ENCODE measurements at places on chromosomes 12 and 14.

GRCh38 chr14:92373336-92373735 lies 50.4 kb downstream of the SLC24A4 start:
- no peak for DNase-seq

GRCh38 chr12:29711381-29711780 lies 72.4 kb downstream of the TMTC1 start:
- DNase-seq = no peak

DNA sequence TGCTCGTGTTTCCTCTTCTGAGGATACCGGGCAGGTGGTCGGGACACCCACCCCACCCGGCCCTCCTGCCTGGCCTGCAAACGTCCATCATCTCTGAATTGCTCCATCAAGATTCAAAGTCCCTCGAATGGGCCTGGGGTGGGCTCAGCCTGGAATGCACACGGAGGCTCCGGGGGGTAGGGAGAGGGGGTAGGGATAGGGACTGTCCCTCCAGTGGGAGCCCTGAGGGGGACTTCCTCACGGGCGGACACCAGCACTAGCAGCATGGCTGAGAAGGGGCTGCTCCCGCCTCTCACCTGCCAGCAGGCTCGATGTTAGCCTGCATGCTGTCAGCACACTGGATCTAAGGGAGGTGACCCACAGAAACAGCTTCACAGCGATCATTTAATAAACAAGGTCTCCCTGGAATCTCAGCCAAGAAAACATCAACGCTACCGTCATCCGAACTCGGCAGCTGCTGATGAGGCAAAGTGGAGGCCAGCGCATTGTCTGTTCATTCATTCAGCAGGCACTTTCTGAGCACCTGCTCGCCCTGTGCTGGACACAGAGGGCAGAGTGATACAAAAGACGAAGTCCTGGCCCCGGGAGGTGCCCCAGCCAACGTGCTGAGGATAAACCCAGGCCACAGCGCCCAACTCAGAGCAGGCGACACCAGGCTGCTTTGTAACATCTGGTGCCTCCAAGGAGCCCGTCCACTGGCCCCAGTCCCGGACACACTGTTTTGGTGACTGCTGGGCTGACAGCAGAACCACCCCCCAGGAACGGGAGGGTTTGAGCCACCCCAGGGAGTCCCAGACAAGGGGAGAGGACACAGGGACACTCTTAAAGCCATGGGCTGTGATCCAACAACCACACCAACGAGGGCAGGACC lies 6.3 kb downstream of the TMEM179 start:
- no peak for DNase-seq

GRCh38 chr12:64080319-64081007 lies 141.6 kb downstream of the KICS2 start:
- no peak for DNase-seq

DNA sequence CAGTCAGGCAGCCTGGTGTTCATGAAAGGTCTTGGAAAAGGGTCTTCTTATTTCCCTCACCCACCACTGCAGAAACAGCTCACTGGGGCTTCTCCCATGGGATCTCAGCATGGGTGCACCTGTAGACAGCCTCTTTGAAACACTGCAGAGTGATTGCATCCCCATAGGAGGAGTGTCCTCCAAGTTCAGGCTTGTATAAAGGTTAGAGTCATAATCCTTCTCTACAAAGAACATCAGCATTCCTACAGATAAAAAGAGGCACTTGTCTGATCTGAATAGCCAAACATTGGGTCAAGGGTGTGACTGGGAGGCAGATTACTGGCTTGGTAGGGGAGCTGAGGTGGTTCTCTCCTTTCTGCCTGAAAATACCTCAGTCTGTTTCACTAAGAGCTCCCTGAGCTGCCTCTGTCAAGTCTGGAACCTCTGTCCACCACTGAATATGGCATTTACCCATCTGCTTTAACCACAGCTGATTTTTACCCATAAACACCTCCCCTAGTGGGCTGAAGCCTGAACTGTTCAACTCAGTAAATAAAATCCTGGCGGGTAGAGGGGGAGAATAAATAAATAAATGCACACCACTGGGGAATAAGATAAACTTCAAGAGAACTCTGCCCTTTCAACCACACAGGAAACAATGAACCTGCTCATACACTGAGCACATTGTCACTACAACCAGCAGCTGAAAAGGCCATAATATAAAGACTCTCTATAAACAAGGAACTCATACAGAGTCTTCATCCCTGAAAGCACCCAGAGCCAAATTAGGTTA lies 120.7 kb upstream of the SCAF11 start:
- DNase-seq = no peak

DNA sequence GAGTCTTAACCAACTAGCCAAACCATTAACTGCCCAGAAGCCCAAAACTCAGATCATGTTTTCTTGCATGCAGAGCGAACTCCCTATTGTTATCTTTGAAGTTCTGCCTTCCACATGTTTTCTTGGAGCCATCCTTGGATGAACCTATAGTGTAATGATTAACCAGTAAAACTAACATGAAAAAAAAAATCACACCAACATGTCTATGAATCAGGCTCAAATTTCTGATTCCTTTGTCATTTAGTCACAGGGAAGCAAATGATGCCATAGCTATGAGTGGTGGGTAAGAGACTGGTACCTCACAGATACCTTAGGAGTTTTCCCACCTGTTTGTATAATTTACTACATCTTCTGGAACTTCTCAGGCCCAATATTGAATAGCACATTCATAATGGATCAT lies 70.7 kb downstream of the PTPRO start:
- no peak for DNase-seq

GRCh38 chr12:4445156-4446101 lies at the start of gene FGF6:
Gene FGF6 (minus strand): TSS chr12:4445815. CDS start chr12:4445570, 245 bp downstream.
- no peak for DNase-seq

All from activated naive CD4-positive, alpha-beta T cell treated with Interleukin-2 at 50 U/mL for 16 hours (primary cell).